ENCODE measurements at places on chromosomes 7 and 10. TPM values are rescaled to one million over a fixed set of nuclear protein-coding genes. Genes with fewer than 3 reads are reported as not detected.
A peak's percentile ranks its signal among the peaks of the same experiment; 100 is the strongest.

DNA sequence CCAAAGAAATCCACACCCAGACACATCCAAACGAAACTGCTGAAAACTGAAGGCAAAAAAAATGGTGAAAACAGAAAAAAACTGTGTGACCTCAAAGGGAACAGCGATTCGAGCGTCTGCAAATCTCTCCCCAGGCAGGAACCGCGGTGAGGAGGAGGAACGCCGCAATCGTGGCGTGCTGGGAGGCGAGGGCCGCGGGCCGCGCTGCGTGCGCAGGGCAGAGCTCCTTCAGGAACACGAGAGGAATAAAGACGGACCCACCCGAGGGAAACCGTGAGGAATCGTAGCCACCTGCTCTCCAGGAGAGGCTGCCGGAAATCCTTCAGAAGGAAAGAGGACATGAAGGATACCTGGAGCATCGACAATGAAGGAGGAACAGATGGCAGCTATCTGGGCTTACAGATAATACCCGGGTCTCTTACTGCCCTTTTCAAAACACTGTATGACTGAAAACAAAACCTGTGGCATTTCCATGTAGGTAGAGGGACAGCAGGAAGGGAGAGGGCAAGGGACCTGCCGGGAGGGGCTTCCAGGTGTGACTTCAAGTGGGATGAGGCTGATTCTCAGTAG is 266.0 kb downstream of the MAD1L1 start:
- DNase-seq = no peak

PON3 gene
- total RNA-seq = under 0.01 TPM

GIGYF1 gene
- 15.5 TPM for total RNA-seq

DNA sequence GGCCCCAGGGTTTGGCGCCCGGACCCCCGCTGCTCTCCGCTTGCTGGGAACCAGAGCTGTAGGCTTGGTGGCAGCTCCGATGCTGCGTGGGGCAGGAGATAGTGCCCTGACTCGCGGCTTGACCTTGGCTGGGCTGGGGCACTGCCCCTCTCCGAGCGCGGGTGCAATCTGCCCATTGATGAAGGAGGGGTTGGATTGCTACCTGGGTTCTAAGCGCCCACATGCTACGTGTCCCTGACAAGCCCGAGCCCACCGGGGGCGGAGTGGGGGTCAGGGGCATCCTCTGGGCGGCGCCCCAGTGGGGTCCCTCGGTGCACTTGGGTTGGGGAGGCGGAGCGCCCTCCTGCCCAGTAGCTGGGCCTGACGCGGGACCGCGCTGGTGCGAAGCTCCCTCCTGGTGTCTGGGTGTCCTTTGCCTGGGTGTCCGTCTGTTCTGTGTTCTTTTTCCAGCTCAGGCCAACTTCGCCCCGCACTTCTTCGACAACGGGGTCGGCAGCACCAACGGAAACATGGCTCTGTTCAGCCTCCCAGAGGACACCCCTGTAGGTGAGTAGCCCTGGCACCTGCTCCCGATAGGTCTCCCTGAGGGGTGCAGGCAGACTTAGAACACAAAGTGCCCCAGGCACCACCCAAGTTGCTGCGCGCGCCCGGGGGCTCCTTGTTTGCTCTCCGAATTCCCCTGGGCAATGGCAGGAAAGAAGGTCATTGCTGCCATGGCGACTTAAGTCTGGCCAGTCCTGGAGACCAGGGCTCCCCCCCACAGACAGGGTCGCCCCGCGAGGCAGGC is 900 bp downstream of the CDHR1 start:
- DNase-seq = no peak

DNA sequence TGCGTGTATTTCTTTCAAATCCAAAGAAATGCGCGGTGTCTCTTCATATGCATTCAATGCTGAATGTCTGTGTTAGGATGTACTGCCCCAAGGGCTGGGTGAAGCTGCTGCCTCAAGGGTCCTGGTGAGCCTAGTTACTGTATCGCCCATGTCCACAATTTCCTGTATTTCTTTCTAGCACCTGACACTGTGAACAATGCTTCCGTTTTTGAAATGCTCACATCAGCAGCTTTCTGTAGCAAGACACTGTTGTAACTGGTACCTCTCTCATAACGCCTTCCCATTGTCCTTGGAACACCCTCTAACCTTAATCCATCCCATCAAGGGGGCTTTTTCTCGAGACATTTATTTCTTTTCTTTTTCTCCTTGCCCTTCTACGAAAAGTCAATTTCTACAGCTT is 25.1 kb downstream of the NRP1 start:
- DNase-seq = no peak

CALML3 gene
- total RNA-seq = not detected

DNA sequence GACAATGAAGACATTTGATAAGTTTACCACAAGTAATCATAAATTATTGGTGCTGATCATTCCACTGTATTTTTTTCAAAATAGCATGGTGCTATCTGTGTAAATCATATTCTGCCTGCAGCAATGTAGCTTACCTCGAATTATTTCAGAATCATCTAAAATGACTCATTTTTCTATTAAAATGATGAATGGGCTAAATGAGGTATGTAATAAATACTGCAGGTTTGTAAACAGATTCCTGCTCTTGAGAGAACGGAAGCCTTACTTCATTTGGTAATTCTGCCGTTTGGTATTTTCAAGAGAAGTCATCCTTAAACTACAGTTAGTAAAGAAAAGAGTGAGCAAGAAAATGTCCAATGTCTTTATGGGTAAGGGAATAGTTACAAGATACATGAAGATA is 115.9 kb downstream of the CHCHD3 start:
- no peak for DNase-seq

DNA sequence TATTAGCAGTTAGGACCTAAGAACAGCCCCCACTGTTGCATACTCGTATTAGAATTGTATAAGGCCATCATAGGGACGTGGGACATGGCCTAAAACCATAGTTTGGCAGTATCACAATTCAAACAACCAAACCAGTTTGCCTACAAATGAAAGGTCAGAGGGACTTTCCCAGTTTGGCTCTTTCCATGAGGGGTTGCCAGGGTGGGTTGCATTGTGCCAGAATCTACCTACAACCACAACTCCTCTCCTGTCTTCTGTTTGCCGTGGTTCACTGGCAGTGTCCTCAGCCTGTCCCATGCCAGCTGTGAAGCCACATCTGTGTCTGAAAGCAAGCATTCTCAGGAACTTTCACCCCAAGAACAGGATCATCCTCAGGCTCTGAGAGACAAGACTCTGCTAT is 44.5 kb downstream of the PIK3AP1 start:
- no peak for DNase-seq

DNA sequence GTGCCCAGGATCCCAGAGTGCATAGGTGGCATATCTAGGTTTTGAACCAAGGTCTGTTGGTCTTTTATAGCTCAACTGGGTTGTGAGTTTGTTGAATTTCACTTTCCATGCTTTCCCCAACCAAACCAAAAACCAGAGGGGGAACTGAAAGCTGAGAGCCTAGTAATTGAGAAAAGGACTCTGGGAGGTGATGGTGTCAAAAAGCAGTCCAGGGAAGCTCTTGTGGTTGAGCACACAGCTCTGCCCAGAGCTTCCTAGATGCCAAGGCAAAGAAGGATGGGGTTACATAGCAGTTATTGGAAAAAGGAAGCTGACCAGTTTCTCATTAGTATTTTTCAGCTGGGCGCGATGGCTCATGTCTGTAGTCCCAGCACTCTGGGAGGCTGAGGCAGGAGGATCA is 9.9 kb downstream of the POR start:
- no peak for DNase-seq

GBF1 gene
- total RNA-seq = 58.3 TPM

GRCh38 chr10:133030781-133031180 is 56.9 kb upstream of the ADGRA1 start:
- no peak for DNase-seq

GRCh38 chr7:96921231-96921630 is 84.1 kb upstream of the DLX6 start:
- DNase-seq = no peak

FZD8 gene
- 11.2 TPM for total RNA-seq

GRCh38 chr10:29533696-29534285 is 101.0 kb downstream of the SVIL start:
- no peak for DNase-seq

- DNase-seq = peak; percentile 80
These were observed 248.9 kb downstream of the COBL start for GRCh38 chr7:51067757-51068156.
